ENCODE measurements at places on chromosomes 13 and 19. TPM values are rescaled to one million over a fixed set of nuclear protein-coding genes. Genes with fewer than 3 reads are reported as not detected.
A peak's percentile ranks its signal among the peaks of the same experiment; 100 is the strongest.

Gene SGTA
- total RNA-seq = 53.2 TPM

Gene KIR3DL1
- total RNA-seq = not detected

Gene NR2C2AP
- 11.6 TPM for total RNA-seq

Gene PLIN4
- not detected for total RNA-seq

Gene PNMA8B
- total RNA-seq = 2.5 TPM

Gene TEKTIP1
- 0.97 TPM for total RNA-seq

Gene KLF1
- not detected for total RNA-seq

Gene WDR87
- total RNA-seq = not detected

Gene FAM216B
- total RNA-seq = not detected

Gene WTIP
- total RNA-seq = 25.7 TPM

Gene ZNF649
- total RNA-seq = 12.6 TPM

DNA sequence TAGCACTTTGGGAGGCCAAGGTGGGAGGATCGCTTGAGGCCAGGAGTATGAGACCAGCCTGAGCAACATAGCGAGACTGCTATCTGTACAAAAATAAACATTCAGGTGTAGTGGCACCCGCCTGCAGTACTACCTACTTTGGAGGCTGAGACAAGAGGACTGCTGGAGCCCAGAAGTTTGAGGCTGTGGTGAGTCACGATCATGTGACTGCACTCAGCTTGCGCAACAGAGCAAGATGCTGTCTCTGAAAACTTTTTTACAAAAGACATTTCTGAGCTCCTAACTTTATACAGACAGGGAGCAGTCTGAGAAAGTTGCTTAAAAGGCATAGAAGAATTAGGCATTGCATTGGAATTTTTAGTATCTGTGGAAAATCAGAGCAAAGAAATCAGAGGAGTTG is 10.4 kb upstream of the TBC1D4 start:
- peaks cover 2% of the 10 kb centered on the region for H3K4me1 ChIP-seq
- H3K27ac ChIP-seq = no peak overlapping the region
- no peak overlapping the region for H3K4me3 ChIP-seq

GRCh38 chr13:30720172-30720869 is 15.0 kb upstream of the ALOX5AP start:
- H3K27ac ChIP-seq = no peak overlapping the region
- DNase-seq = no peak
- peaks cover 10% of the 10 kb centered on the region for H3K4me1 ChIP-seq
- H3K36me3 ChIP-seq = no peaks in the 10 kb centered on the region

- H3K4me1 ChIP-seq = peaks cover 15% of the 10 kb centered on the region
- H3K36me3 ChIP-seq = no peaks in the 10 kb centered on the region
- no peak overlapping the region for H3K27ac ChIP-seq
- H3K4me3 ChIP-seq = no peak overlapping the region
Observed at GRCh38 chr13:67932991-67933390, 702.9 kb upstream of the PCDH9 start.

DNA sequence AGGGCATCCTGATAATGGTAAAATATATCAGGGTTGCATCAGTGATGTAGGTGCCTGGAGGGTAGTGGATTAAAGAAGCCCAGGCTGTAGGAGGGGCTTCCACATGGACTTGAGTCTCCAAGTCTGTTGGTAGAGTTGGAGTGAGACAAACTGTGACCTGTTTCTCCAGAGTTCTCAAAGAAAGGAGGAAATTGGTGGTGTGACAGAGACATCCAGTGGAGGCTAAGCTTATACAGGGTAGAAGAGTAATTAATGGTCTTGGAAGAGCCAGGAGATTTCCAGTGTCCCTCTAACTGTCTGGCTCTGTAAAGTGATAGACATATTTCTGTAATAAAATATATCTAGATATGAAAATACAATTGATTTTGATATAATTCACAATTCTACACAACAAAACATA is 61.1 kb downstream of the GPC5 start:
- no peak overlapping the region for H3K4me3 ChIP-seq
- DNase-seq = no peak
- H3K27me3 ChIP-seq = no peaks in the 10 kb centered on the region
- H3K27ac ChIP-seq = no peak overlapping the region

- H3K4me1 ChIP-seq = no peaks in the 10 kb centered on the region
- DNase-seq = no peak
- H3K27me3 ChIP-seq = no peaks in the 10 kb centered on the region
- no peak overlapping the region for H3K27ac ChIP-seq
- H3K4me3 ChIP-seq = no peak overlapping the region
Observed at GRCh38 chr13:78265098-78265497, 338.3 kb downstream of the POU4F1 start.

GRCh38 chr13:28012896-28013295 is 24.4 kb upstream of the URAD start:
- DNase-seq = no peak
- H3K4me1 ChIP-seq = no peaks in the 10 kb centered on the region
- no peak overlapping the region for H3K27ac ChIP-seq
- no peak overlapping the region for H3K4me3 ChIP-seq

- H3K27me3 ChIP-seq = no peaks in the 10 kb centered on the region
- no peak for DNase-seq
Observed at GRCh38 chr13:96000069-96000468, 53.1 kb downstream of the UGGT2 start.

GRCh38 chr19:8811315-8812172 is 20.6 kb downstream of the ZNF558 start:
- peaks cover 85% of the 10 kb centered on the region for H3K36me3 ChIP-seq
- no peak overlapping the region for H3K4me3 ChIP-seq
- DNase-seq = no peak
- no peaks in the 10 kb centered on the region for H3K27me3 ChIP-seq

DNA sequence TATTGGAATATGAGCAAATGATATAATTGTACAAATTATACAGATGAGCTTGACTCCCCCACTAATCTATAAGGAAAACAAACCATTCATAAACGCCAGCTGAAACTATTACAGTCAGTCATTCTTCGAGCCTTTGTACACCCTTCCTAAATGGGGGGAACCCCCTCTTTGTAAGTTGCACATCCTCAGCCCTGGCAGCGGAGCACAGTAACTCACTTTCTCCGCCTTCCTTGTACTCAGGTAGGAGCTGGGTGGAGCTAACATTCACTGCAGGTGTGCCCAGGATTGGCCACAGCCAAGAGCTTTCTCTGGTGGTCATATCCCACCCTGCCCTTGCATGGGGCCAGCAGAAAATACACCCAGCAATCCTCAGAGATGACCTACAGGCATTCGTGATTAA is 28.6 kb downstream of the PIN1 start:
- no peak overlapping the region for H3K27ac ChIP-seq
- peaks cover 11% of the 10 kb centered on the region for H3K36me3 ChIP-seq
- H3K4me3 ChIP-seq = no peak overlapping the region
- no peak for DNase-seq
- no peaks in the 10 kb centered on the region for H3K4me1 ChIP-seq

- H3K4me1 ChIP-seq = peaks cover 18% of the 10 kb centered on the region
- no peak for DNase-seq
- H3K36me3 ChIP-seq = peaks cover 8% of the 10 kb centered on the region
- no peak overlapping the region for H3K27ac ChIP-seq
Observed at GRCh38 chr13:111129465-111130115, 14.5 kb downstream of the ARHGEF7 start.

- no peaks in the 10 kb centered on the region for H3K4me1 ChIP-seq
- H3K27me3 ChIP-seq = no peaks in the 10 kb centered on the region
- H3K4me3 ChIP-seq = no peak overlapping the region
Observed at GRCh38 chr19:51253088-51253806, 2.4 kb downstream of the SIGLECL1 start.

- no peaks in the 10 kb centered on the region for H3K27me3 ChIP-seq
- peak overlapping the region; percentile 91 for H3K27ac ChIP-seq
- H3K4me3 ChIP-seq = peak overlapping the region; percentile 97
- peaks cover 18% of the 10 kb centered on the region for H3K4me1 ChIP-seq
- no peaks in the 10 kb centered on the region for H3K36me3 ChIP-seq
Observed at GRCh38 chr19:51108805-51109146, 567 bp upstream of the CTU1 start.

DNA sequence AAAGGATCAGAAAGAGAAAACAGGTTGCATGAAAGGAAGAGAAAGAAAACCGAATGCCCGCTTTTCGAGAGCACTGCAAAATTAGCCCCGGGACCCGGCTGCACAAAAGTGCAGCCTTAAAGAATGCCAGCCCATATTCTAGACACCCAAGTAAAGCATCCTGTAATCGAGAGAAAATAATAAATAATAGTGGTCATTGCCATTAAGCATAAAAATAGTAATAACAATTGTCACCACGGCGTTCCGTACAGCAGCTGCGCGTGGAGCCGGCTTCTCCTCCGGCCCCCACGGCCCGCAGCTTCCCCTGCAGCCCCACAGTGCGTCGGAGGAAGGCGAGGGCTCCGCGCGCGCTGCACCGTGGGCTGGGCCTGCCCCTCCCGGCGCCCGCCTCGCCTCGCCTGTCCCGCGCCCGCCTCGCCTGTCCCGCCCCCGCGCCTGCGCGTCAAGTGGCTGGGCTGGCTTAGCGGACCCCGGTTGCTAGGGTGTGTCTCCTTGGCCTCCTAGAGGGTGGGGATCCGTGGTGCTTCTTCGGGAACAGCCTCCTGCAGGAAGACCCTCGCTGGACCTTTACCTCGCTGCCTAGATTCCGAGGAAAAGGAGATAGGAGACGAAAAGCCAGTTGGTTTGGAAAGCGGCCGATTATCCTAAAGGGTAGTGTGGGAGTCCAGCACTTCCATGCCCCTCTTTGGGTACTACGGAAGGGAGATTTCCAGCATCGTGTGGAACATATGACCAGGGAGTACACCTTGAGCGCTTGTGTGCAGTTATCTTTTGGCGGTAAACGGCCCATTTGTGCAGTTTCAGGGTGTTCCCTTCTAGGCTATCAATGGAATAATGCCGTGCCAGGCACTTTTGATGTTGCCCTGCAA is at the start of gene LRRC63:
LRRC63 (plus strand) TSS at position 446 of the 869 bp plus-strand sequence. CDS start 1,107 bp downstream, outside the sequence.
- no peaks in the 10 kb centered on the region for H3K36me3 ChIP-seq
- peaks cover 5% of the 10 kb centered on the region for H3K4me1 ChIP-seq
- peak; percentile 88 for DNase-seq
- peak within 1 kb of the TSS; percentile 74 for H3K4me3 ChIP-seq

GRCh38 chr13:44051918-44052675 is 172.4 kb downstream of the LACC1 start:
- no peak for DNase-seq
- H3K27me3 ChIP-seq = no peaks in the 10 kb centered on the region
- peaks cover 41% of the 10 kb centered on the region for H3K4me1 ChIP-seq
- H3K4me3 ChIP-seq = no peak overlapping the region
- no peaks in the 10 kb centered on the region for H3K36me3 ChIP-seq

- no peak for DNase-seq
- peaks cover 58% of the 10 kb centered on the region for H3K27me3 ChIP-seq
- H3K4me3 ChIP-seq = peak overlapping the region; percentile 67
Observed at GRCh38 chr19:55082020-55082851, 6.6 kb downstream of the EPS8L1 start.

DNA sequence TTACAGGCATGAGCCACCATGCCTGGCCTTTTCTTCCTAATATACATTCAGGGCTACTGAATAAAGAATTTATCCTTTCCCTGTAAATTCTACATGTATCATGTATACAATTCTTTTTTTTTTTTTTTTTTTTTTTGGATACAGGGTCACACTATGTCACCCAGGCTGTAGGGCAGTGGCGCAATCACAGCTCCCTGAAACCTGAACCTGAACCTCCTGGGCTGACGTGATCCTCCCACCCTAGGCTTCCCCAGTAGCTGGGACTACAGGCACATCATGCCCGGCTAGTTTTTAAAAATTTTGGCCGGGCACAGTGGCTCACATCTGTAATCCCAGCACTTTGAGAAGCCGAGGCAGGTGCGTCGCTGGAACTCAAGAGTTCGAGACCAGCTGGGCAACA is 6.5 kb upstream of the SLC44A2 start:
- no peak overlapping the region for H3K4me3 ChIP-seq
- peaks cover 6% of the 10 kb centered on the region for H3K36me3 ChIP-seq
- no peak for DNase-seq

DNA sequence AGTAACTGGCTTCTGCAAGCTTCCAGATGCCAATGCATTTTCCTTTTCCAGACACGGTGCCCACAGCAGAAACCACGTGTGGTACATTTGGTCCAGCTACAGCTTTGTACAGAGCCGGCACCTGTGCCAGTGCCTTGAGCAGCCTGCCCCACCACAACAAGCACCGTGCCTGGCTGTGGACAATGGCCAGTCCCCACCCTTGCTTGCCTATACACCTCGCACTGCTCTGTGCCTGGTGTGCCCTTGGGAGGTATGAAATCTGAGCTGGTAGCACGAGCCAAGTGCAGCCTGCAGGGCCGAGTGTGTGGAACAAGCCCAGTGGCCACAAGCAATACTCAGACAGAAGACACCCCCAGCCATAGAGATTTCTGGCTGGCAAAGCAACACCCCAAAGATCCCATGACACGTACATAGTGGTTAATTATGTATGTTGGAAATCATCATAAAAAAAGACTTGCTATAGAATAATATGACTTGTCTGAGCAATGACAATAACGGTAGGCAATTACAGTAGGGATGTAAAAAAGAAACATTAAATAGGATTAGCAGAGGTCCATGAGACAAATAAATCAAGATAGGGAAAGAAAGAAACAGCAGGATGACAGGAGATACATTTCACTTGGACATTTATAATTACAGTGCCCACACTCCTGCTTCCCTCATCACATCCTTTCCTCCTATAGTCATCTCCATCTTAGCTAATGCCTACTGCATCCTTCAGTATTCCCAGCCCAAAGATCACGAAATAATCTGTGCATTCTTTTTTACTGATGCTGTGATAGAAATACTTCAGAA is 1399.5 kb downstream of the PCDH9 start:
- no peaks in the 10 kb centered on the region for H3K27me3 ChIP-seq
- no peak overlapping the region for H3K27ac ChIP-seq
- H3K36me3 ChIP-seq = no peaks in the 10 kb centered on the region

GRCh38 chr13:48401480-48401879 is 11.4 kb downstream of the LPAR6 start:
- DNase-seq = no peak
- H3K27ac ChIP-seq = peak overlapping the region; percentile 76
- peaks cover 78% of the 10 kb centered on the region for H3K4me1 ChIP-seq
- no peaks in the 10 kb centered on the region for H3K27me3 ChIP-seq

- H3K27me3 ChIP-seq = no peaks in the 10 kb centered on the region
- H3K4me1 ChIP-seq = no peaks in the 10 kb centered on the region
- H3K4me3 ChIP-seq = no peak overlapping the region
- no peak for DNase-seq
Observed at GRCh38 chr13:58712191-58712590, 1080.6 kb downstream of the PCDH17 start.

GRCh38 chr19:36054733-36055686 is at the start of gene WDR62:
TSS of gene WDR62 (plus strand) at chr19:36054897. CDS start at chr19:36054972, 75 bp downstream.
- peaks cover 2% of the 10 kb centered on the region for H3K36me3 ChIP-seq
- peak within 1 kb of the TSS; percentile 95 for H3K4me3 ChIP-seq
- DNase-seq = peak; percentile 98

DNA sequence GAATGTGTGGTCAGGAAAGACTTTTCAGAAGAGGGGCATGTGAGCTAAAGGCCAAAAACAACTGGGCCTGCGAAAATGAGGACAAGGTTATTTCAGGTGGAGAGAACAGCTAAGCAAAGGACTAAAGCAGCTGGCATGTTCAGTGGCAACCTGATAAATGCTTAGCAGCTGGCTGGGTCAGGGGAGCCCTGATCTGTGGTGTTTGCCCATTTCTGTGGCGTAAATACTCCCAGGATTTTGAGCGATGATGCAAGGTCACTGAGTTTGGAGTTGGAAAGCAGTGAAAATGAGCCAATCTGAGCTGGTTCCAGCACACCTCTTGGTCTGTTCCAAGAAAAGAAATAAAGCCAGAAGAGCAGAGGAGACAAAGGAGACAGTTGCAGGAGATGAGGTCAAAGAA is 704.3 kb downstream of the UQCRFS1 start:
- H3K4me3 ChIP-seq = no peak overlapping the region
- H3K4me1 ChIP-seq = no peaks in the 10 kb centered on the region
- DNase-seq = peak; percentile 46

- H3K4me3 ChIP-seq = no peak overlapping the region
- peaks cover 3% of the 10 kb centered on the region for H3K4me1 ChIP-seq
- no peaks in the 10 kb centered on the region for H3K36me3 ChIP-seq
- DNase-seq = no peak
Observed at GRCh38 chr13:24308068-24308445, 1.3 kb upstream of the C1QTNF9 start.

GRCh38 chr19:51815043-51815442 is 20.1 kb downstream of the FPR3 start:
- H3K4me3 ChIP-seq = no peak overlapping the region
- DNase-seq = no peak
- H3K4me1 ChIP-seq = no peaks in the 10 kb centered on the region

Measured in osteocyte (in vitro differentiated cells).